ENCODE measurements at places on chromosomes 16 and 17.

DNA sequence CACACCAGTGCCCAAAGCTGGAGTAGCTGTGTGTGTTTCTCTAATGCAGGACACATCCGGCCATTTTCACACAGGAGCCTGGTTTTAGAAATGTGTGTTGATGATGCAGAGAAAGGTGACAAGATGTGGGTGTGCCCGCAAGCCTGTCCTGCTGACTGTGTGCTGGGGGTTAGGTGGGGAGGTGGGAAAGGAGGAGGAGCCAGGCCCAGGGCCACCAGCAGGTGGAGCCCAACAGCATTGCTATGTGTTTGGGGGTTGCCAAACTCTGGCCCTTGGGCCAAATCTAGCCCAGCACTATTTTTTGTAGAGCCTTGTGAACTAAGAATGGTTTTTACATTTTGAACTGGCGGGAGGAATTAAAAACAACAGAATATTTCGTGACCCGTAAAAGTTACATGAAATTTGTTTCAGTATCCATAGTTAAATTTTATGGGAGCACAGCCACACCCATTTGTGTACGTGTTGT lies 61.7 kb upstream of the LGALS9 start:
- H3K36me3 ChIP-seq: peaks cover 1% of the 10 kb centered on the region
- H3K27me3 ChIP-seq: no peaks in the 10 kb centered on the region
- DNase-seq: no peak
- H3K4me1 ChIP-seq: peaks cover 72% of the 10 kb centered on the region

DNA sequence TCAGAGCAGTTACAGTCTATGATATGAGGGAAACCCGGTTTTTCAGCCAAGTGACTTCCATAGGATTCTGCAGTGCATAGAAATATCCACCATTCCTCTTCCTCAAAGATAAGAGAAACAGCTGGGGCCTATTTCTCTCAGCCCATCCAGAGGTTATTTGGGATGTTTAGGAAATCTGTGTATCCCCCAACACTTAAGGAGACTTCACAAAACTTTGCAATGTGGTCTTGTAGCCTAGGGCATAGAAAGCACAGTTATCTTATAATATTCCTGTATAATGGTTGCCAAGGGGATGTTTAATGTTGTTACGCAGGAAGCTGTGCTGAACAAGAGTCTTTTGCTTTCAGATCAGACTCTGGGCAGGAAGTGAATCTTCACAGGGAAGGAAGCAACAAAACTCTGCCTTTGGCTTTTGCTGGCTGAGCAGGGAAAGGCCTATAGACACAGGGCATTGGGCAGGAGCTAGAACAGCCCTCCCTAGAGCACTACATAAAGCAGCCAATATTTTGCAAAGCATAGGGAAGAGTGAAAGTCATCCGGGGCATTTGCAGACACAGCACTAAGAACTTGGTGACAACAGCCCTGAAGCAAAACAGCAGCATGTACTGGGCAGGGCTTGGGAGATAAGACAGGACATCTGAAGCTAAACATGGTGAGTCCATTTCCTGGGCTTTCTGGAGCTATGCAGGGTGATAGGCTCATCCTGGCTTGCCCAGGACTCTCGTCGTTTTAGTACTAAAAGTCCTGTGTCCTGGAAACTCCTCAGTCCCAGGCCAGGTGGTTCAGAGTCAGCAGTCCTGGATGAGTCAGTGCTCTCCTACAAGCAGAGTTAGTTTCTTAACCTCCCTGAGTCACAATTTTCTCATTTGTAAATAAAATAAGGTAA lies 18.7 kb upstream of the BEAN1 start:
- no peak for DNase-seq
- peaks cover 30% of the 10 kb centered on the region for H3K4me1 ChIP-seq
- H3K4me3 ChIP-seq: peak overlapping the region; percentile 46

DNA sequence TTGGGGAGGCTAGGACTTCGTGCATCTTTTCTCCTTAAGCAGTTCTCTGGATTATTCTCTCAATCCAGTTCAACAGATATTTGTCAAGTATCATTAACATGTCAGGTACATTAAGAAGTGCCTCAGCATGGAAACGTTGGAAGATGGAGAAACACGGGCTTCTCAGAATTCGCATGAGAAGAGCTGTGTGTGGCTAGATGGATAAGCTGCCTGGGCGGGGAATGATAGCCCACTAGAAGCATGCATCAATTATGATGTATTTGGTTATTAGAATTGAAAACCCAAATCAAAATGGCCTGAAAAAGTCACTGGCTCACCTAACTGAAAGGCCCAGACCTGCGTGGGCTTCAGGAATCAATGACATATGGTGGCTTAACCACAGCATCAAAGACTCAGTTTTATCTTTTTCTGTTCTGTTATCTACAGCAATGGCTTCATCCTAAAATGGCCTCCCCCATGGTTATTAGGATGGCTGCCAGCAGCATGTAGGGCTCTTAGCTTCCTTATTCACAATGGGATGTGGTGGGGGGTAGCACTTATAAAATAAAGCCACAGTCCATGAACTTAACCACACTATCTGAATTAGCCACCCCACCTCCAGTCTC lies 43.9 kb downstream of the MMD start:
- peaks cover 15% of the 10 kb centered on the region for H3K27me3 ChIP-seq
- no peaks in the 10 kb centered on the region for H3K36me3 ChIP-seq
- H3K4me3 ChIP-seq: no peak overlapping the region
- H3K27ac ChIP-seq: no peak overlapping the region
- DNase-seq: no peak
- H3K4me1 ChIP-seq: no peaks in the 10 kb centered on the region

GRCh38 chr16:89312598-89313299 lies 95.2 kb downstream of the ZNF778 start:
- H3K4me3 ChIP-seq: no peak overlapping the region
- peaks cover 10% of the 10 kb centered on the region for H3K36me3 ChIP-seq
- H3K27ac ChIP-seq: no peak overlapping the region
- no peak for DNase-seq
- H3K27me3 ChIP-seq: no peaks in the 10 kb centered on the region
- peaks cover 53% of the 10 kb centered on the region for H3K4me1 ChIP-seq

- no peaks in the 10 kb centered on the region for H3K4me1 ChIP-seq
- no peak overlapping the region for H3K4me3 ChIP-seq
- DNase-seq: no peak
- peaks cover 2% of the 10 kb centered on the region for H3K27me3 ChIP-seq
- no peak overlapping the region for H3K27ac ChIP-seq
These were observed 139.4 kb upstream of the ERCC4 start for GRCh38 chr16:13780406-13781168.

DNA sequence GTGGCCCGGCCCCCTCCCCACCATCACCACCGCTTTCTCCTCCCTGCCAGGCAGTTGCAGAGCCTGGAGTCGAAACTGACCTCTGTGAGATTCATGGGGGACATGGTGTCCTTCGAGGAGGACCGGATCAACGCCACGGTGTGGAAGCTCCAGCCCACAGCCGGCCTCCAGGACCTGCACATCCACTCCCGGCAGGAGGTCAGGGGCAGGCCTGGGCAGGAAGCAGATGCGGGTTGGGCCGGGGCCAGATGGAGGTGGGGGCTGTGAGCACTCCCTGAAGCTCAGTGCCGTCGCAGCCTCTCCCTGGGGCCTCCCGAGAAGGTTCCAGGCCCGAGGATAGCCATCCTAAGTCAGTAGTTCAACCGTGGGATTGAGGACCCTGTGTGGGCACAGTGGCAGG lies 14.2 kb upstream of the ADGRG3 start:
- no peak for DNase-seq
- H3K4me1 ChIP-seq: peaks cover 16% of the 10 kb centered on the region
- no peak overlapping the region for H3K4me3 ChIP-seq
- no peaks in the 10 kb centered on the region for H3K27me3 ChIP-seq
- H3K27ac ChIP-seq: no peak overlapping the region

DNA sequence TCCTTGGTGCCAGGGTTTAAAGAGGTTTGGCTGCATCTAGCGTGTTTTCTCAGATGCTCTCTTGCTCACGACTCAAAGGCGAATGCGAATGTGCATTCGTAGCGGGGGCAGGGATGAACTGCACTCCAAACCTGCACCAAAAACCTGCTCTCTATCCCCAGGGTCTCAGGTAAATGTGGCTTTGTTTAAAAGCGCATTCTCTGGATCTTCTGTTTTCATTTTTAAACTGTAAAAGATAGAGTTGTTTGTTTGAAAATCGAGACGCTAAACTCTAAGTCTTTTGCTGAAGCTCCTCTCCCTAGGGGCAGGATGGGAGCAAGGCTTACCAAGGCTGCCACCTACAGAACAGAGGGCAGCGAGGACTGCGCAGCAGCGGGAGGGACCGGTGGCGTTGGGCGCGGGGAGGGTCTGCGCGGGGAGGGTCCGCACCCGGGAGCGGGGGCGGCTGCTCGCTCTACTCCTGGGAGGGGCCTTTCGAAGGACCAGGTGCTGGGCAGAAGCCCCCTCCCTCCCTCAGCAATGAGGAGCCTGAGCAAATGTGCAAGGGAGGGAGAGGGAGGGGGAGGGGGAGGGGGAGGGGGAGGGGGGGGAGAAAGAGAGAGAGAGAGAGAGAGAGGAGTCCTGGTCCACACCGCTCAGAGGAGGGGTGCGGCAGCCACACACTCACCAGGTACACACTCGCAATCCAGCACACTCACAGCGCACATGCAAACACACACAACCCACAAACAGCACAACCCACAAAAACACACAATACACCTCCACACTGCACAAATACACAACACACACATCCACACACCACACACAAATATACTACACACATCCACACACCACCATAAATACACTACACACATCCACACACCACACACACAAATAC lies 142.8 kb downstream of the GRIN2A start:
- peaks cover 8% of the 10 kb centered on the region for H3K27me3 ChIP-seq
- no peak overlapping the region for H3K4me3 ChIP-seq
- DNase-seq: no peak
- H3K36me3 ChIP-seq: no peaks in the 10 kb centered on the region

GRCh38 chr17:16661217-16661616 lies 7.6 kb upstream of the ZNF624 start:
- no peak for DNase-seq
- H3K4me1 ChIP-seq: peaks cover 6% of the 10 kb centered on the region
- H3K27me3 ChIP-seq: peaks cover 30% of the 10 kb centered on the region
- H3K27ac ChIP-seq: no peak overlapping the region
- H3K4me3 ChIP-seq: no peak overlapping the region
- peaks cover 3% of the 10 kb centered on the region for H3K36me3 ChIP-seq

DNA sequence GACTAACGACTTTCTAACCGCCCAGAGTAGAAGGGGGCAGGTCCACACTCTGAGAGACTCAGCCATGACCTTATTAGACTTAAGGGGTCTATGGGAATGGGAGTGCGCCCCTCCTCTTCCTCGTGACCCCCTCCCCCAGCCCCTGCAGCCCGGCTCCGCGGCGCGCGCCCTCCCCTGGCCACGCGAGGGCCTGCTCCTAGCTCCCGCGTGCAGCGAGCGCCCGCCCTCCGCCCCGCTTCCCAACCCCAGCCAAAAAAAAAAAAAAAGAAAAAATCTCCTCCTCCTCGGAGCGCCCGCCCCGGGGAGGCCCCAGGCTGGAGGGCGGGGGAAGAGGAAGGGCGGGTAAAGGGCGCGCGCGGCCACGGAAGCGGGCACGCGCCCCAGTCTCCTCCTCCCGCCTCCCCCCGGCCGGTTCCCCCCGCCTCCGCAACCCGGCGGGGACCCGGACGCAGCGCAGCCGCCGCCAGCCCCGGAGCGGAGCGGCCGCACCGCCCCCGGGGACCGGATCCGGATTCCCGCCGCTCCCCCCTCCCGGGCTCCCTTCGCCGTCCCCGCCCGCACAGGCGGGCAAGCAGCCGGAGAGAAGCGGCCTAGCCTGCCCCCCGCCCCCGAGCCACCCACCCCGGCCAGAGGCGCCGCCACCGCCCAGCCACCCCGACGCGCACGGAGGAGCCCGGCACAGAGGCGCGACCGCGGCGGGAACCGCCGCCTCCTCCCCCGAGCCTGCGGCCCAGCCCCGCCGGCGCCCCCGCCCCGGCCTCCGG lies 949 bp downstream of the UBTF start:
- no peak for DNase-seq
- peaks cover 36% of the 10 kb centered on the region for H3K4me1 ChIP-seq
- H3K36me3 ChIP-seq: peaks cover 22% of the 10 kb centered on the region
- H3K4me3 ChIP-seq: peak overlapping the region; percentile 70

DNA sequence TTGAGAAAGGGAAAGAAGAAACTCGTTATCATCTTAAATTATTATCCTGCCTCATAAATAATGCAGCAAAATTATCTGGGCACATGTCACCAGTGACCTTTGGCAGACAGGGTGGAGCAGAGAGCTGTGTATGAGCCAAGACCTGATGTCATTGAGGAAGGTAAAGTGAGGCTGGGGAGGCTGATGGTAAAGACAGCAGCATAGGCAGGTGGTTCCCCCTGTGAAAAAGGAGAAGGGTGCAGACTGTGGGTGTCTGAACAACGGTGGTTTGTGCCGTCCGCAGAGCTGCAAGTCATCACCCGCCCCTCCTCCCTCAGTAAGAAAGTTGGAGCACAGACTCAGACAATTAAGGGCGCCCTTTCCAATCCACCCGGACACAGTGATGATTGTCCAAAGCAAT lies 30.8 kb upstream of the METTL16 start:
- no peak overlapping the region for H3K4me3 ChIP-seq
- no peaks in the 10 kb centered on the region for H3K4me1 ChIP-seq
- H3K36me3 ChIP-seq: no peaks in the 10 kb centered on the region
- H3K27ac ChIP-seq: no peak overlapping the region

GRCh38 chr16:30472328-30472942 lies at the start of gene ITGAL:
TSS of gene ITGAL (plus strand) at chr16:30472742. CDS start at chr16:30472838, 96 bp downstream.
- H3K4me3 ChIP-seq: no peak within 1 kb of the TSS
- H3K27me3 ChIP-seq: peaks cover 2% of the 10 kb centered on the region
- no peak for DNase-seq

GRCh38 chr16:4682616-4683254 lies 10.6 kb upstream of the NUDT16L1 start:
- no peak for DNase-seq
- H3K27ac ChIP-seq: peak overlapping the region; percentile 22
- peaks cover 11% of the 10 kb centered on the region for H3K36me3 ChIP-seq
- no peaks in the 10 kb centered on the region for H3K27me3 ChIP-seq
- H3K4me1 ChIP-seq: no peaks in the 10 kb centered on the region

- no peaks in the 10 kb centered on the region for H3K27me3 ChIP-seq
- H3K4me1 ChIP-seq: peaks cover 24% of the 10 kb centered on the region
- no peak overlapping the region for H3K4me3 ChIP-seq
- DNase-seq: no peak
These were observed 30.0 kb upstream of the SLC5A10 start for GRCh38 chr17:18921912-18922451.

DNA sequence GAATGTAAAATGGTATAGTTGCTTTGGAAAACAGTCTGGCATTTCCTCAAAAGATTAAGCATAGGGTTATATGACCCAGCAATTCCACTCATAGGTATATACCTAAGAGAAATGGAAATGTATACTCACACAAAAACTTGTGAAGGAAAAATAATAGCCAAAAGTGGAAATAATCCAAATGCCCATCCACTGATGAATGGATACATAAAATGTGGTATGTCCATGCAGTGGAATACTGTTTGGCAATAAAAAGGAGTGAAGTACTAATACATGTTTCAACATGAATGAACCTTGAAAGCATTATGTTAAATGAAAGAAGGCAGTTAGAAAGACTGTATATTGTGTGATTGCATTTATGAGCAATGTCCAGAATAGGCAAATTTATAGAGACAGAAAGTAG lies 25.1 kb downstream of the NUP93 start:
- H3K27ac ChIP-seq: no peak overlapping the region
- no peak overlapping the region for H3K4me3 ChIP-seq
- H3K4me1 ChIP-seq: peaks cover 17% of the 10 kb centered on the region
- no peaks in the 10 kb centered on the region for H3K27me3 ChIP-seq

- no peak overlapping the region for H3K4me3 ChIP-seq
- no peaks in the 10 kb centered on the region for H3K4me1 ChIP-seq
- DNase-seq: no peak
- H3K27me3 ChIP-seq: peaks cover 13% of the 10 kb centered on the region
- peaks cover 5% of the 10 kb centered on the region for H3K36me3 ChIP-seq
These were observed 43.2 kb downstream of the SOCS1 start for GRCh38 chr16:11212798-11213196.

Measured in chondrocyte (in vitro differentiated cells).